ENCODE measurements at places on chromosomes 6 and 20. TPM values are rescaled to one million over a fixed set of nuclear protein-coding genes. Genes with fewer than 3 reads are reported as not detected.

The TGM3 gene
- polyA plus RNA-seq: 0.48 TPM

The PARD6B gene
- 13.4 TPM for polyA plus RNA-seq

The BPIFA3 gene
- not detected for polyA plus RNA-seq

DNA sequence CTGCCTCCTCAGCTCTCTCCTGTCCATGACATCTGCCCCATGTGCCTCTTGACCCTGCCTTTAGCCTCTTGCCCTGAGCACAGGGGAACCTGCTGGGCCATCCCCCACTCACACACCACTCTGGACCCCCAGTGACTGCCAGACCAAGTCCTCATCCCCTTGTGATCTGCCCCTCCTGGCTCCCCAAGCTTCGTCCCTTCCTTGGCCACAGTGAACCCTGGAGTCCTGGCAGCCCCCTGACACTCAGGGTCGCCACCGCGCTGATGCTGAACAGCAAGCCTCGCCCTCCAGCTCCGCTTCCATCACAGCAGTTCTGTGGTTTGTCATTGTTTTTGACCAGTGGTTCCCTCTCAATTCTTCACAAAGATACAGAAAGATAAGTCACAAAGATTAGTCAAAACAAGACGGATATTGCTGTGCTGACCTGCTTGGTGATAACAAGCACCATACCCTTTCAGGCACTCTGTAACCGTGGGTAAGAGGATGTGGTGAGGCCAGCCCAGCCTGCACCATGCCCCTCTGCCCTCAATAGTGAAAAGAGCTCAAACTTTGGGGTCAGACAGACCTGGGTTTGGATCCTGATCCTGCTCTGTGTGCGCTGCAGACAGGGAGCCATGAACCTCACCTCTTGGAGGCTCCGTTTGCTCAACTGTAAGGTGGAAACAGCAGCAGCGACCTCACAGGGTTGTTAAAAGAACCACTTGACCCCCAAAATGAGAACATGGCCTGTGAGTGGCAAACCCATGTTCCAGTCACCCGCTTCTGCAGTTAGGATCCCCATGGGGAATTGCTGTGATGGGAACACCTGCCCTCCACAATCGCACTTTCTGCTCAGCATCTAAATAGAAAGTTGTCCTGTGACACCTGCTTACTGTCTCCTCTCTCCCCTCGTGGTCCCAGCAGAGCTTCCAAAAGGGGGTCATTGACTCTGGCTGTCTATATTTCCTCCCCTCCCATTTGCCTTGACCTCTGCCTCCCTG lies 114.5 kb downstream of the TOX2 start:
- DNase-seq: no peak

DNA sequence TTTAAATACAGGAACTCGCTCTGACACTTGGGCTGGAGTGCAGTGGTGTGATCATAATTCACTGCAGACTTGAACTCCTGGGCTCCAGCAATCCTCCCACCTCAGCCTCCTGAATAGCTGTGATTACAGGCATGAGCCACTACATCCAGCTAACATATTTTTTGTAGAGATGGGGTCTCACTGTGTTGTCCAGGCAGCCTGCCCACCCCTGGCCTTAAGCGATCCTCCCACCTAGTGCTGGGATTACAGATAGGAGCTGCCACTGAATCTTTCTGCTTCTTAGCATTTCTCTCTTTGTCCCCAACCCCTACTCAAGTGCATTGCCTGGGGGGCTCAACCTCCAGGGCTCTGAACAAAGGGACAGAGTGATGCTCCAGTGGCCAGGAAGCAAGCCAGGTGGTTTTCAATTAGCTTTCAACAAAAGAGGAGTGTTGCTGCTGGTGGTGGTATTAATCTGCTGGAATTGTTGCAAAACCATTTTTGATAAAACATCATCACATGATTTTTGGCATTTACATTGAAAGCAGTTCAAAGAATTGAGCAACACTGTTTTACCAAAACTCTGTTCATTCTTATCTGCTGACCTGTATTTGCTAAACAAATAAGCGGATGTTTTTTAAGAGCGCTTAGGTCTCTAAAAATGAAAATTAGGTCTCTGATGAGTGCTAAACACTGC lies 40.4 kb upstream of the BPIFA2 start:
- DNase-seq: no peak

GRCh38 chr20:44979090-44979621 lies 12.8 kb downstream of the STK4 start:
- no peak for DNase-seq

DNA sequence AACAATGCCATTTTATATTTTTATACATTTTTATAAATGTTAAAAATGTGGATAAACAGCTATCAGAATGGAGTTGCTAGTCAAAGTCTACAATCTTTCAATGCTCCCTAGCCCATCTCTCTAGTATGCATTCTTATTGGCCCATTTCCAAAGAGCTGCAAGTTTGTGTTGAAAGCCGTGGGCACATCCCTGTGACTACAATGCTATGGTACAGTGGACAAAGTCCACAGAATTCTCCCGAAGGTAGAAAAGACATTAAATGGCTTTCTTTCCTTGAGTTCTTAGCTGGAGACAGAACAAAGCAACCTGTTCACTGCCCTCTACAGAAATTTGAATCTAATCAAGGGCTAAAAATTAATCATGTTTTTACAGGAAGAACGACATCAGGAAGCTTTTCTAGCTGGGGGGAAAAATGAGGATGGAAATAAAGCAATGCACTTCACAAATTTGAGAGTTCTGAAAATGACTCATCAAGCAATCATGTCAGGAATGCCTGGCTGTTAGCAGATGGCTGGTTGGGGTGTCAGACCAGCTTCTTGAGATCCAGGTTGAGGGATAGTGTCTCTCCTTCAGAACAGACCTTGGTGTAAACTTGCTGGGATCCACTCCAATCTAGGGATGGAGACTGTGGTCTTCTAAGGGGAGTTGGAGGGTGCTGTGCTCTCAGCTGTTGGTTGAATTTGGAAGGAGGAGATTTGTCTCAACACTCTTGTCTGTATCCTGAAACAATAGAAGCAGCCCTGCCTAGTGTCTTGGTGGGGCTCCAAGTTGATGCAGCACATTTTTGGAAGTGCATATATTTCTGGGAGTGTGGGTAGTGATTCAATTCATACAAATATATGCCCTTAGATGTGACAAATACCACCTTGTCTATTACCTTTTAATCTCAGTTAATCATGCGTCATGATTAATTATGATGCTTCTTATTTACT lies 143.4 kb upstream of the PHACTR1 start:
- DNase-seq: no peak

DNA sequence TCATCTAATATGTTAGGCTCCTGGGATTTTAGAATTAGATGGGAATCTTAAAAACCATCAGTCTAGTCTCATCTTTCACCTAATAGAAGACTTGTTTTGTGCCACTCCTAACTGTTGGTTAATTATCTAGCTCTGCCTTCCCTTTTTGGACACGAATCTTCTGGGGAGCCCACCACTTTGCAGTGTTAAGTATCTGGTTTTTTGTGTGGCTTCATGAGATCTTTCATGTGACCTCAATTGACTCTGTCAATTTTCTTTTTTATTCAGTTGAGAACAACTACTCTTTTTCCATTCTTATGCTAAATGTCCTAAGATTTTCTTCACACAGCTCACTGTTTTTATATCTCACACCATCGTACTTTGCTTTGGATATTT lies 16.9 kb downstream of the TBPL1 start:
- DNase-seq: no peak
